ENCODE measurements at places on chromosomes 12 and 14. TPM values are rescaled to one million over a fixed set of nuclear protein-coding genes. Genes with fewer than 3 reads are reported as not detected.

- H3K27ac ChIP-seq = no peak overlapping the region
- no peaks in the 10 kb centered on the region for H3K36me3 ChIP-seq
- H3K27me3 ChIP-seq = peaks cover 3% of the 10 kb centered on the region
- no peak for DNase-seq
- H3K4me1 ChIP-seq = peaks cover 45% of the 10 kb centered on the region
Observed at GRCh38 chr14:105074601-105075053, 9.4 kb upstream of the GPR132 start.

DNA sequence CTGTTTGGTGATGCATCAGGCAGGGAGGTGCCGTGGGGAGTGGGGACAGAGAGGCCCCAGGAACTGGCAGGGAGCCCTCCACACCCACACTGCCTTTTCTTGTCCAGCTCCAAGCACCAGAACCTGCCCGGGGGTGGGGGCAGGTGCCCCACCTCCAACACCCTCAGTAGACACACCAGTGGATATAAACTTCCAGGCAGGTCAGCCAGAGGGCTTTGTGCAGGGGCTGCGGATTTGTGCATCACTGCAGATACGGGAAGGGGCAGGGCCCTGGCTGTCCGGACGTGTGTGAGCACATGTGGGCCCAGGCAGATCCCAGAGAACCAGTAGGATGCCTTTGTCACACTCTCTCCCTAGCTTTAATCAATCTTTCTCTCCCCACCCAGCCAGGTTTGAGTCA is 1.3 kb upstream of the TGM1 start:
- H3K36me3 ChIP-seq = peaks cover 10% of the 10 kb centered on the region
- H3K27ac ChIP-seq = no peak overlapping the region
- no peaks in the 10 kb centered on the region for H3K4me1 ChIP-seq
- no peaks in the 10 kb centered on the region for H3K27me3 ChIP-seq
- H3K4me3 ChIP-seq = no peak overlapping the region
- no peak for DNase-seq

TTC7B gene
- 8.3 TPM for total RNA-seq

TNS2 gene
- total RNA-seq = 0.58 TPM

NINJ2 gene
- total RNA-seq = 7.4 TPM
